Body of pancreas (tissue), 4 donors: ENCODE measurements at places on chromosomes 7 and 10. TPM values are rescaled to one million over a fixed set of nuclear protein-coding genes. Genes with fewer than 3 reads are reported as not detected.
A peak's percentile ranks its signal among the peaks of the same experiment; 100 is the strongest.

DNA sequence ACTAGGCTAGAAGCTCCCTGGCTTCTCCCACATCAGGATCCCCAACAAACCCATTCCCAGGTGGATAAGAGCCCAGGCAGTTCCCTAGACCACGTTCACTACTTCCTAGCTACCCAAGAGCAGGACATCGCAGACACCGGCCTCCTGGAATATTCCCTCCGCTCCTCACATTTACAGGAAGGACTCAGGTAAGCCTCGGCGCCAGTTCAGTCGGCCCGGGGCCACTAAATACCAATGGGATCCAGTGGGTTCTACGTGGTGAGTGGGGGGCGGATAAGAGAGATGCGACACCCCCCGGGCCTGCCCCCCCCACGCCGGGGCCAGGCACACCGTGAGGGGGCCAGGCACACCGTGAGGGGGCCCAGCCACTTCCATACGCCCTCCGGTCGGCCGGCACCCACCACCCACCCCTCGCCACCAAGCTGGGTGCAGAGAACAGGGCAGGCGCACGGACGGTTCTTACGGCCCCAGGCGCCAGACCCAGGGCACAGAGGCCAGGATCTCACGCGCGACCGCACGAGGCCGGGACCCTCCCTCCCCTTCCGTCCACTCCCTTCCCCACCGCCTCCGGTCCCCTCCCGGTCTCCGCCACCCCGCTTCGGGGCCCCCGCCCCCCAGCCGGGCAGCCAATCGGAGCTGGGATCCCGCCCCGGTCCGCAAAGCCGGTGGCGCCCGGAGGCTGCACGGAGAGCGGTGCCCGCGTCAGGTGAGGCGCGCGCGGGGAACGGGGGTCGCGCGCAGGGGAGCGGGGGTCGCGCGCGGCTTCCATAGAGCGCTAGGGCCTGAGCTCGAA is at the start of gene BLVRA:
Gene BLVRA (plus strand): TSS at position 652 of the 793 bp plus-strand sequence. CDS start 12,479 bp downstream, outside the sequence.
- peak; percentile 64 for DNase-seq

- DNase-seq: peak; percentile 40
These were observed 40.0 kb upstream of the PFKFB3 start for GRCh38 chr10:6162589-6163356.

- no peak for DNase-seq
These were observed 545.7 kb downstream of the GATA3 start for GRCh38 chr10:8600192-8600591.

The LRRC4 gene
- 0.33 TPM for total RNA-seq

- no peak for DNase-seq
These were observed 4.8 kb upstream of the PDE1C start for GRCh38 chr7:32074787-32075585.

DNA sequence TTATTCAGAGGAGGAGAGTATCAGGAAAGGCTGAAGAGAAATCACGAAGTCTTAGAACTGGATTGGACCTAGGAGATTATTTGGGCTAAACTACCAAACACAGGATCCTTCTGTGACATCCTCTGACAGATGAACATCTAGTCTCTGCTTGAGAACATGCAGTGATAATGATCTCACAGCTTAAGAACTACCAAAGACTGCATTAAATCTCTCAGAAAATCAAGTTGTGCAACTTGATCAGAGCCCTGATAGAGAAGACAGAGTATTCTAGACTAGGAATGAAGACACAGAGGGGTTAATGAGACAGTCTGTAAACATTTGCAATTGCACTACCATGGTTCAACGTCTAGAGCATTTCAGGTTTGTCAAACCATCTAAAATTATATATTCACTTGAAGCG is 37.1 kb upstream of the AGBL3 start:
- DNase-seq: no peak

DNA sequence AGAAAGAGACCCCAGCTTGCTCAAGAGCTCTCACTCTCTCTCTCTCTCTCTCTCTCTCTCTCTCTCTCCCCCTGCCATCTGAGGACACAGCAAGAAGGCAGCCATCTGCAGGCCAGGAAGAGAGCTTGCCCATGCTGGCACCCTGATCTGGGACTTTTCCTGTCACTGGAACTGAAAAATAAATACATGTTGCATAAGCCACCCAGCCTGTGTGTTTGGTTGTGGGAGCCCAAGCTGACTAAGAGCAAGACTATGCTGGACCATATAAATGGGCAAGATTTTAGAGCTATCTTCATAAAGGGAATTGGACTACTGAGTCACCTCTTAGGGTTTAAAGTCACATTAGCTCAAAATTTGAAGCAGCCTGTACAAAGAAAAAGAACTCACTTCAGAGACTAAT is 98.6 kb downstream of the SLC16A9 start:
- no peak for DNase-seq

The MKX gene
- total RNA-seq: 1.6 TPM

The PANK1 gene
- total RNA-seq: 2.6 TPM

The CTNNA3 gene
- under 0.01 TPM for total RNA-seq

The PNPLA8 gene
- total RNA-seq: 15.0 TPM

DNA sequence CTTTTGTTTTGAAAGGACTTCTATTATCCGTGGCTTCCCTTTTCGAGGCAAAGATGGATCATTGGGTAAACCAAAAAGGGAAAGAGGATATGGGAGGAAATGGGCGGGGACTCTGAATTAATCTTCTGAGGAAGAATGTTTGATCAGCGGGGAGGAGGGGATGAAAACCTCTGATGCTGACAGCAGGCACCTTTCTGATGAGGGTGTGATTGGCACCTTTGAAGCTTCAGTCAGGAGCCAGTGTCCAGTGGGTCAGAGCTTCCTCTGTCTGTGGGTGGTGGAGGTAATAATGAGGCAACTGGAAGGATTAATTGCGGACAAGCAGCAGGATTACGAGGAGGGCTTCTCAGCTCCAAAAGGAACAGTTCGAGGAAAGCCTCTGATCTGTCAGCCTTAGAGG is 877.6 kb downstream of the LRMDA start:
- no peak for DNase-seq

The TDRD1 gene
- total RNA-seq: 0.99 TPM

The DIP2C gene
- total RNA-seq: 11.9 TPM

The CTTNBP2 gene
- 18.5 TPM for total RNA-seq

DNA sequence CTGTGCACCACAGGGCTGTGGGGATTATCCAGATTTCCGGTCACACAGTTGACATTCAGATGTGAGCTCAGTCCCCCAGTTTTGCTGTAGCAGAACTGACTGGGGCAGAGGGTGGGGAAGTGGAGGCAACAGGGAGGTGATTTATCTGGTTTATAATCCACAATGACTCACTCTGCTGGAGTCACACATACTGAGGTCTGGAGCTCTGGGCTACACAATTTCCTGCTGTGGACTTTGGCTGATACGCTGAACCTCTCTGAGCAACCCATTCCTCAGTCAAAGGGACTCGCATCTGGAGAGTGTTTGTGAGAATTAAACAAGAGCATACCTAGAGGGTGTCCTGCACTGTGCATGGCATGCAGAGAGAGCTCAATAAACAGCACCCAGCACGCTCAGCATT is 64.8 kb upstream of the PLPP4 start:
- DNase-seq: no peak

- DNase-seq: no peak
These were observed 14.9 kb upstream of the MRPS24 start for GRCh38 chr7:43884209-43884608.

DNA sequence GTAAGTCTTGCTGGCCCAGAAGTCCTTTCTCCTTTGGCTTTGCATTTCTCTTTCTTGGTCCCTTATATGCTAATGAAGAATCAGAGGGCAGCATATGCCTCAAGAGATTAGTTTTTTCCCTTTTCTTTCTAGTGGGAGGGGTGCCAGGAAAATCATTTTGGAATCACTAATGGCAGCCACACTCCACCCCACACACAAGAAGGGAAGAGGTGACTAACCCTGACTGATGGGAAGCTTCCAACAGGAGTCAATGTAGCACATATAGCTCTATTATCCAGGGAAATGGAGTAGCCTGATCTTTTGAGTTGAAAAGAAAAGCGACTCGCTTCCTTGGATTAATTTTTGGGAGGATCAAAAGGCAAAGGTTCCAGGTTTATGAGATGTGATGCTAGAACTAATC is 225.3 kb downstream of the KIF20B start:
- no peak for DNase-seq

DNA sequence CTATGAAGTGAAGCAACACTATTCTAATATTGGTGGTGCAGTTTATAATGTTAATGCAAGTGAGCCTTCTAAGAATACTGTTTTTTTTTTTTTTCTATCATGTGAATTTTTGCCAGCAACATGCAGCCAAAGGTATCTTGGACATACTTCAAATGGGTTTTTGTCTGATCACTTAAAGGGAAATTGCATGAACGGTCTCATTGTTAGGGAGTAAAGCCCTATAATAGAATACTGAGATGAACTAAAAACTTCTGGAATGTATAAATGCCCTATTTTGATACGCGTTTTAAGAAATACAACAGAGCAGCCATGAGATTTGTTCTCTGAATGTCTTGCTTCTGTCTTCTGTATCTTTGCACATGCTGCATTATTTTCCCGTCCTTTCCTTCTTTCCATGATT is 10.5 kb upstream of the MDFIC start:
- no peak for DNase-seq

The ZNF488 gene
- 0.26 TPM for total RNA-seq

- DNase-seq: no peak
These were observed 27.3 kb upstream of the NRG3 start for GRCh38 chr10:81847675-81848074.

GRCh38 chr7:114832906-114833595 is 88.8 kb upstream of the MDFIC start:
- DNase-seq: no peak

- DNase-seq: no peak
These were observed at the start of gene INHBA for GRCh38 chr7:41702635-41703371. Gene INHBA (minus strand): TSS chr7:41703090. CDS start chr7:41700374, 2,716 bp downstream.

DNA sequence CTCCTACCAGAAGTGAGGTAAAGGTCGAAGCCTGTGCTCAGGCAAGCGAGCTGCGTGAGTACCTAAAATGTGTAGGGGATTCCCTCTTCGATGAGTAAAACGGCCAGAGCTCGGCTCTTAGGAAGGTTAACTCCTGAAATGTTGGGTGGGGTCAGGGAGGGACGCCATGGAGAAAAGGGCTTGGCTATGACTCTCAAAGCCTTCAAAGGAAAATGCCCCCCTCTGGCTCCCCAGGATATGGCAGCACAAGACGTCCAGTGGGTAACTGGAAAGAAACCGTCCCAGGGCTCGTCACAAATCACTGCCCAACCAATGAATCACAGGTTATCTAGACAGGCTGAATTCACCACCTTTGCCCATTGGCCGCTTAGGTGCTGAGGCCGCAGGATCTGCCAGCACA is 58.0 kb downstream of the CALML3 start:
- no peak for DNase-seq

- no peak for DNase-seq
These were observed 124.0 kb upstream of the PRSS58 start for GRCh38 chr7:142381727-142382390.

The CYP3A4 gene
- 267 TPM for total RNA-seq
